ENCODE measurements at places on chromosomes 16 and 17. TPM values are rescaled to one million over a fixed set of nuclear protein-coding genes. Genes with fewer than 3 reads are reported as not detected.

GRCh38 chr17:75933808-75934207 lies 7.0 kb downstream of the FBF1 start:
- DNase-seq = no peak

- DNase-seq = no peak
Observed at GRCh38 chr16:49688036-49688697, 167.7 kb downstream of the ZNF423 start.

DNA sequence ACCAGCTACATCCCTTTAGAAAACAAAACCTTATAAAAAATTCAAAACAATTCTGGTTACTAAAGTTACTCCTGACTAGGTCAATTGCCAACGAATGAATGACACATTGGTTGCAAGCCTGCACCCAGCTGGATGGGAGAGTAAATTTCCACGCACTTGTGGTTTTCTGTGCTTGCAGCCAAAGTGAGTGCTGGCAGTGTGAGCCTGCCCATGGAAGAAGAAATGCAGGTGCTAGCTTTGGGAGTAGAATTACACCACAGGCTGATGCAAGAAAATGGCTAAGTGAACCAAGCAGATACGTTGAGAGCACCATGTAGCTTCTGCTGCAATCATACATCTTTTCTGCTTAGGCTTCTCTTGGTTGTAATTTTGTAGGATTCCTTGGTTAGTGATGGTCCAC lies 74.6 kb downstream of the SYCE1L start:
- DNase-seq = no peak

The CRHR1 gene
- not detected for total RNA-seq

The SDR42E2 gene
- total RNA-seq = not detected

The PRAC2 gene
- total RNA-seq = not detected

The CHTF18 gene
- 122 TPM for total RNA-seq

The UBALD1 gene
- 22.3 TPM for total RNA-seq

The RILP gene
- 3.0 TPM for total RNA-seq

Measured in CD8-positive, alpha-beta memory T cell (primary cell).